Bronchial smooth muscle cell (primary cell): ENCODE measurements at places on chromosomes 16 and 17. TPM values are rescaled to one million over a fixed set of nuclear protein-coding genes. Genes with fewer than 3 reads are reported as not detected.

Gene C16orf74
- total RNA-seq: 3.9 and 11.5 TPM in 2 replicates

Gene HYDIN
- 0.26 and 0.63 TPM in 2 replicates for total RNA-seq

Gene ASIC2
- under 0.01 and 0.09 TPM in 2 replicates for total RNA-seq

Gene MRPL10
- total RNA-seq: 18.0 and 27.6 TPM in 2 replicates

Gene ABCC11
- 0.26 and 0.32 TPM in 2 replicates for total RNA-seq

Gene TSNAXIP1
- 0.95 and 1.5 TPM in 2 replicates for total RNA-seq

Gene MFSD6L
- total RNA-seq: not detected in 2 replicates

Gene HDAC5
- 44.6 and 69.4 TPM in 2 replicates for total RNA-seq

Gene CCL11
- 0.52 TPM in 1 of 2 replicates, not detected in the other for total RNA-seq

Gene NPB
- total RNA-seq: 0.26 and 0.63 TPM in 2 replicates

Gene ALOX12
- total RNA-seq: 0.09 TPM in 1 of 2 replicates, not detected in the other

Gene AATK
- total RNA-seq: 0.32 TPM in 1 of 2 replicates, not detected in the other

Gene CLEC3A
- not detected in 2 replicates for total RNA-seq

Gene PLA2G15
- 18.5 and 19.4 TPM in 2 replicates for total RNA-seq

Gene GJD3
- 2.4 and 3.0 TPM in 2 replicates for total RNA-seq

Gene PLCD3
- total RNA-seq: 39.1 and 45.8 TPM in 2 replicates

Gene FA2H
- total RNA-seq: not detected in 2 replicates

Gene HASPIN
- total RNA-seq: 0.17 and 0.79 TPM in 2 replicates

Gene CES3
- total RNA-seq: 0.17 and 0.95 TPM in 2 replicates

Gene CHAD
- not detected in 2 replicates for total RNA-seq

Gene BAIAP2
- 22.3 and 28.5 TPM in 2 replicates for total RNA-seq

Gene KRT39
- 0.16 and 0.17 TPM in 2 replicates for total RNA-seq

Gene VAT1L
- total RNA-seq: 7.7 TPM in 1 of 2 replicates, not detected in the other

Gene LAT
- 0.47 and 1.1 TPM in 2 replicates for total RNA-seq

Gene SOST
- 0.09 TPM in 1 of 2 replicates, not detected in the other for total RNA-seq

Gene MEFV
- total RNA-seq: under 0.01 and 0.09 TPM in 2 replicates

Gene ADAP2
- 1.3 and 2.8 TPM in 2 replicates for total RNA-seq

Gene TXNL4B
- 6.9 and 7.7 TPM in 2 replicates for total RNA-seq

Gene SLC35B1
- total RNA-seq: 36.2 and 43.3 TPM in 2 replicates

Gene TRAPPC2L
- total RNA-seq: 70.5 and 88.1 TPM in 2 replicates

Gene DNASE1L2
- total RNA-seq: 0.95 and 1.1 TPM in 2 replicates

Gene ABCC3
- total RNA-seq: 1.8 and 2.5 TPM in 2 replicates

Gene TEX14
- total RNA-seq: under 0.01 TPM in 2 replicates

Gene STH
- total RNA-seq: not detected in 2 replicates

Gene HES7
- not detected in 2 replicates for total RNA-seq

Gene CCL7
- total RNA-seq: not detected in 2 replicates

Gene ATP2A3
- 3.8 and 5.9 TPM in 2 replicates for total RNA-seq

Gene GUCY2D
- total RNA-seq: under 0.01 and 0.09 TPM in 2 replicates

Gene NAGS
- 2.2 and 3.5 TPM in 2 replicates for total RNA-seq

Gene TSPAN10
- total RNA-seq: 0.86 and 3.3 TPM in 2 replicates

Gene ANKFN1
- total RNA-seq: not detected in 2 replicates

Gene SLC5A2
- total RNA-seq: under 0.01 TPM in 2 replicates

Gene MYO1D
- total RNA-seq: 6.1 and 7.1 TPM in 2 replicates

Gene EMC6
- 8.0 and 9.8 TPM in 2 replicates for total RNA-seq

Gene DRC3
- 0.32 and 2.1 TPM in 2 replicates for total RNA-seq

Gene NMT1
- 55.5 and 80.2 TPM in 2 replicates for total RNA-seq

Gene ZNF200
- 6.0 and 6.3 TPM in 2 replicates for total RNA-seq
